ENCODE measurements at places on chromosomes 11 and 22.

- DNase-seq: no peak
Measured at GRCh38 chr11:82507288-82507687, 226.4 kb downstream of the FAM181B start.

- DNase-seq: no peak
Measured at GRCh38 chr22:24753914-24754313, 20.6 kb downstream of the PIWIL3 start.

DNA sequence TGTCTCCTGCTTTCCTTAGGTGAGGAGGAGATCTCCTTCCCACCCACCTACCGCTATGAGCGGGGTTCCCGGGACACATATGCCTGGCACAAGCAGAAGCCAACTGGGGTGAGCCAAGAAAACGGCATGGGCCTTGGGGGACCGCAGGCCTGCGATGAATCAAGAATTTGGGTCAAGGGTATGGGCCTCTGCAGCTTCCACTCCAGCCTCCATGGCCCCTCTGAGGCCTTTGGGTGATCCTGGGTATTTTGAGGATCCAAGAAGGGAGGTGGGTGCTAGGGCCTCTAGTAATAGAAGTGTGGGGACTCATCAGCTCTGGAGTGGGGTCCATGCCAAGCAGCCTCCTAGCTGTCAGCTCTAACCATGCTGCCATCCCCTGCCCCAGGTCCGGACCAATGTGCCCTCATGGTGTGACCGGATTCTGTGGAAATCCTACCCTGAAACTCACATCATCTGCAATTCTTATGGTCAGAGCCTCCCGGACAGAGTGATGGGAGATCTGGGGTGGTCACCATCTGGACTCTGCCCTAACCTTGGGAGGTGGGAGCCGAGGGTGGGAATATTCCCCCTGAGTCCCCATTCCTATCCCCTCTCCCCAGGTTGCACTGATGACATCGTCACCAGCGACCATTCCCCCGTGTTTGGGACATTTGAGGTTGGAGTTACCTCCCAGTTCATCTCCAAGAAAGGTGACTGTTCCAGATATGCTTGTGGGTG lies 8.6 kb downstream of the INPPL1 start:
- no peak for DNase-seq

DNA sequence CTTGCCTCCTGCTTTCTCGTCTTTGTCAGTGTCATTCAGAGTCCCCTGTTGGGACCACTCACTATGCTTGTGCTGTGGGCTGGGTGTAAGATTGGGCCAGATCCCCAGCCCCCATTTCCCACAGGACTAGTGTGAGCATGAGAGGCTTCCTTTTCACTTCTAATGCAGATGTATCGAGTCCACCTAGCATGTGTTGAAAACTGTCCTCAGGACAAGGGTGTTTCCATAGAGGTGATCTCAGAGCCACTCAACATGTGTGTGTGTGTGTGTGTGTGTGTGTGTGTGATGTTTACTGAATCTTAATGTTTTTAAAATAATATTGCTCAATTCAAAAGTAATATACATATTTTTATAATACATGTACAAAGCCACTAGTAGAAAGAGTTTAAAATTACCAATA lies 11.4 kb upstream of the CD44 start:
- DNase-seq: no peak

DNA sequence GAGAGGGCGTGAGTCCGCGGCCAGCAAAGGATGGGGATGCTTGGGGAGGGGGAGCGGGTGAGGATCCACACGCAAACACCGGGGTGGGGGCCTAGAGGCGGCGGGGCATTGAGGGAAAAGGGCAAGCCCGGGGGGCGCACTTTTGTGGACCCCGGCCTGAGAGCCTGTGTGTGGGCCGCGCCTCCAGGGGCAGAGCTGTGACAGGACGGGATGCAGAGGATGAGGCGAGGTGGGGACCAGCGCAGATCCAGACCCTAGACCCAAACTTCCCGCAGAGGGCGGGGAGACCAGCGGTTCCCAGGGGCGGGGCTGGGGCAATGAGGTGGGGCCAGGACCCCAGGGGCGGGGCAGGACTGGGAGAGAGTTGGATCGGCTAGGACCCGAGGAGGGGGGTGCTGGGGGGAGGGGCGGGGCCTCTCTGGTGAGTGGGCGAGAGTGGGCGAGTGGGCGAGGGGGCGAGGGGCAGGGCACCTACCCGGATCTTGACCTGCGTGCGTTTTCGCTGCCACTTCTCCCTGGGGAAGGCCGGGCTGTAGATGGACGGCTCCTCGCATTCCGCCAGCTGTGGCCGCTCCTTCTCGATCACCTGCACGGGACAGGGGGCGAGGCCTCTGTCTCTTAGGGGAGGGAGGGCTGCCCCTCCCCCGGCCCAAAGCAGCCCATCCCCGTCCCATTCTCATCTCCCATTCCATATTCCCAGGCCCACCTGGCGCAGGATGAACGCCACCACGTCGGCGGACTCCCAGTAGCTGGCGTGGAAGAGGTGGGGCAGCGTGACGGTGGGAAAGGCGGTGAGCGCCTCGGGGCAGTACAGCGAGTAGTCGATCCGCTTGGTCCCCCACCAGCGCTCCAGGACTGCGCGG lies 10.6 kb downstream of the PITPNM1 start:
- DNase-seq: no peak

All from brain (organoid and tissue), 16 donors.